ENCODE measurements at places on chromosomes 3 and 15.

GRCh38 chr15:90873998-90874605, 5.7 kb downstream of the FURIN start:
- DNase-seq, result no peak

- DNase-seq, result no peak
Measured at GRCh38 chr15:64163659-64164362, 989 bp upstream of the PPIB start.

GRCh38 chr3:146650691-146651442, 45.7 kb upstream of the PLSCR5 start:
- DNase-seq, result no peak

- no peak for DNase-seq
Measured at GRCh38 chr15:38702178-38702912, 137.7 kb upstream of the RASGRP1 start.

- DNase-seq, result no peak
Measured at GRCh38 chr15:51475736-51476135, 134.3 kb downstream of the GLDN start.

DNA sequence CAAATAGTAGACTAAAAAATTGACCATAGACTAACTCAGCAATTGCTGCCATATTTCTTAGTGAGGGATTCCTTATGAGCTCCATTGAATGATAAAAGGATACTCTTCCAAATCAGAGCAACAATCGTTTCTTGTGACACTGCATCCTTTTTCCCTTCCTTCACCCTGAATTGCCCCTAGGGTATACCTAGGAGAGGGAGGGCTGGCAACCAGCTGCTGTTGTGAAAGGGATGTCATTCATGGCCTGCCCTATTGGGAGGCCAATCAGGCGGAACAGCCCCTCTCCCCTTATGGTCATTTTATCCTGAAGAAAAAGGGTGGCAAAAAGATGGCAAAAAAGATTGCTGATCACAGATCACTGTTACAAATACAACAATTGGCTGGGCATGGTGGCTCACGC, 26.3 kb downstream of the B3GNT5 start:
- no peak for DNase-seq

DNA sequence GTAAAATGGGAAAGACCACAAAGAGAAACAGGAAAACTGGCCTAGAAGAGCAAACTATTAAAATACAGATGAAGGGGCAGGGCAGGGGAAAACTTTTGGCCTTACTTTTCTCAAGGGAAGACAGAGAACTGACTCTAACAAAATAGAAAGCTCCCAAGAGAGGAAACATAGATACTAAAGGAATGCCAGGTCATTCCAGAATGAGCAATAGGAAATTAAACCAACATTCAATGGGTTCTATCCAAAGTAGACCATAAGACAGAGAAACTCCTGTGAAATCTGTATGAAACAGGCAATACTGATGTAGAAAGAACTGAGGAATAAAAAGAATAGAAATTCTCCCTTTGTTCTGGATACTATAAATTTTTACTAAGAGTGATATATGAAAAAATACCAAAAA, 491.8 kb downstream of the MECOM start:
- DNase-seq, result no peak

- DNase-seq, result no peak
Measured at GRCh38 chr15:51401872-51402517, 60.5 kb downstream of the GLDN start.

DNA sequence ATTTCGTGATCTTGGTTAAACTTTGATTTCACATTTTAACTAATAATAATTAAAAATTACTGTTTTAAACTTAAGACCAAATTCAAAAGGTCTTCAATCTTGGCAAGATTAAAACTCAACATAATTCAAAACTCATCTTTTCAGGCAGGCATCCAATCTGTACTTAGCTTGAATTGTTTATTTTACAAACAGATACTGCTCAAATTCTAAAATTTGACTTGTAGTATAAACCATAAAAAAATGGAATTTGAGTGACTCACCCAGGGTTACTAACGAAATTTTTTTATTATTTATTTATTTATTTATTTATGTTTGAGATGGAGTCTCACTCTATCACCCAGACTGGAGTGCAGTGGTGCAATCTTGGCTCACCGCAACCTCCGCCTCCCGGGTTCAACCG, 64.4 kb downstream of the GAP43 start:
- no peak for DNase-seq

DNA sequence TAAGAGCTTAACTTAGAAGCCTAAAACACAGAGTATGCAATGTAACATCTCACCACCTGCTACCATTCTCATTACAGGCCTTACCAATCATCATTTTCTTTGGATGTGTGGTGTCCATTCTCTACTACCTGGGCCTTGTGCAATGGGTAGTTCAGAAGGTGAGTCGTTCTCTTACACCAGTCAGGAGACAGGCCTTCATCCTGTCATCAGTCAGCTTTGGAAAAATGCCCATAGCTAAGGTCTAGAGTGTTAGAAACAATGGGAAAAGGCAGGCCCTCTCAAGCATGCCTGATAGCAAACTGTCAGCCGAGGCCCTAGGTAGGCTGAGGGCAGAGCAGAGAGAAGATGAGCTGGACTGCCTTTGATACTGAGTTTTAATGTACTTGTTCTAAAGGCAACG, 13.5 kb downstream of the SLC28A2 start:
- DNase-seq, result no peak

- no peak for DNase-seq
Measured at GRCh38 chr3:82643948-82644347, 882.5 kb upstream of the GBE1 start.
